ENCODE measurements at places on chromosomes 7 and 10.

GRCh38 chr10:89053555-89053954 is 63.0 kb downstream of the FAS start:
- DNase-seq: no peak

DNA sequence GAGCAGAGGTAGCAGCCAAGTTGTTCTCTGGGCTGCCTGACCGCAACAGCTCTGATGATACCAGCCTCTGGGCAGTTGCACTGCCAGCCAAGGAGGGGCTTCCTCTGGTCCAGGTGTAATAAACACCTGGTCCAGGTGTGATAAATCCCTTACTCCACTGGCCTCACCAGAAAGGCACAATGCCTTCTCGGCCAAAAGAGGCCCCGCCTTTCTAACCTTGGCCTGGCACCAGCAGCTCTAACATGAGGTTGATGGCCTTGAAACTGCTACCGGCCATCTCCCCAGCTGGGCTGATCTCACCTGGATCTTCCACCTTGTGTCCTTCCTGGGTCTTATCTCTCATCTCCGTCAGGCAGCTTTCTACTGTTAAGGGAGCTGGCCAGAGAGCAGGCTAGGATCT is 45.5 kb upstream of the PDZD8 start:
- no peak for DNase-seq

DNA sequence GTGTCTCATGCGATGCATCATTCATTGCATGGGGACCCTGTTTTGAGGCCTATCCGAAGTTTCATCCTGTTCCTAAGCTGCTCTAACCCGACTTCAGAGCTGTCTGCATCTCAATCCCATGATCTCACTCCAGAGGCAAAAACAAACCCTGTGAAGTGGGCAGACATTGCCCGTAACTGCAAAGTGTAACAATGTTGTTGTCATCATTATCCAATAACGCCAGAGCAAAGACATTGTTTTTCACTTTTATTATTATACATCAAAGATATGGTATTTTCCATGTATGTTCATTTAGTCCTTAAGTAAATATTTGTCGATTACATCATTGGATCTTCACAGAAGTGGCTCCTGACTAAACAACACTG is 246.7 kb downstream of the KLF6 start:
- no peak for DNase-seq

GRCh38 chr10:33005322-33006301 is 47.6 kb upstream of the ITGB1 start:
- DNase-seq: no peak

DNA sequence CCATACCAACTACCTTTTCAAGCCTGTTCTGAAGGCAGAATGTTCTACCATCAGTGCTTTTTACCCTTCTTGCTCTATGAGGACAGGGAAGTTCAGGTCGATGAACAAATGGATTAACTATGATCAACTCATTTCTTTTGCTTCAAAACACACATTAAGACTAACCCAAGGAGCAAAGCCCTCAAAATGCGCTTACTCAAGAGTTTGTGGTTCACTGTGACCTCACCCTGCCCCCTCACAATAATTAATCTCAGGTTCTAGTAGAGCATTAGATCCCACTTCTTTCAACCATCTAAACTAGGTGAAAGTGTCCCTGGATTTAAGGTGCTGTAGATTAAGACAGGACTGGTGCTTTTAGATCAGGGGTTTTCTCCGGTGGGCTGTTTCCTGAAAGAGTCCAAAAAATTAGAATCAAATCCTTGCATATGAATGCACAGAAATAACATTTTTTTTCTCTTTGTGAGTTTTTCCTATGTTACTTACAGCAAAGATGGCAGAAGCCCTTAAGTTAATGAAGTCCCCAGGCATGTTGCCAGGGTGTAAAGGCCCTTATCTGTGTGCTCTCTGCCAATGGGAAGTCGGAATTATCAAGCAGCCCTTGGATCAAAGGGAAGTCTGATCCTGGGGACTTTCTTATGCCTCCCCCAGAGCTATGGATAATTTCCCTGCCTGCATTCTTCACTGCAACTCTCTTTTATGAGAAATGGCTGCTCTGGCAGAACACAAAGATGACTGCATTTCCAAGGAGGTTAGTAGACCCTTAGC is 205.5 kb upstream of the STK17A start:
- no peak for DNase-seq

- DNase-seq: no peak
Measured at GRCh38 chr7:133036289-133036688, 45.6 kb downstream of the CHCHD3 start.

DNA sequence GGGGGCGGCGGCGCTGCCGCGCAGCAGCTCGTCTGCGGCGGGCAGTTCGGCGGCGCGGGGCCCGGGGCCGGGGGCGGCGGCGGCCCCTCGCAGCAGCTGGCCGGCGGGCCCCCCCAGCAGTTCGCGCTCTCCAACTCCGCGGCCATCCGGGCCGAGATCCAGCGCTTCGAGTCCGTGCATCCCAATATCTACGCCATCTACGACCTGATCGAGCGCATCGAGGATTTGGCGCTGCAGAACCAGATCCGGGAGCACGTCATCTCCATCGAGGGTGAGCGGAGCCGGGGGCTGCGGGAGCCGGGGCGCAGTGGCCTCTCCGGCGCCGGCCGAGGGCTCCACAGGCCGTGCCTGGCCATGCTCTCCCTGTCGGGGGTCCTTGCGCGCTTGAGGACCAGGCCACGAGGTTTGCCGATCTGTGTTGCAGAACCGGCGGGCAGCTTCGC is 548 bp downstream of the AGAP3 start:
- DNase-seq: no peak

DNA sequence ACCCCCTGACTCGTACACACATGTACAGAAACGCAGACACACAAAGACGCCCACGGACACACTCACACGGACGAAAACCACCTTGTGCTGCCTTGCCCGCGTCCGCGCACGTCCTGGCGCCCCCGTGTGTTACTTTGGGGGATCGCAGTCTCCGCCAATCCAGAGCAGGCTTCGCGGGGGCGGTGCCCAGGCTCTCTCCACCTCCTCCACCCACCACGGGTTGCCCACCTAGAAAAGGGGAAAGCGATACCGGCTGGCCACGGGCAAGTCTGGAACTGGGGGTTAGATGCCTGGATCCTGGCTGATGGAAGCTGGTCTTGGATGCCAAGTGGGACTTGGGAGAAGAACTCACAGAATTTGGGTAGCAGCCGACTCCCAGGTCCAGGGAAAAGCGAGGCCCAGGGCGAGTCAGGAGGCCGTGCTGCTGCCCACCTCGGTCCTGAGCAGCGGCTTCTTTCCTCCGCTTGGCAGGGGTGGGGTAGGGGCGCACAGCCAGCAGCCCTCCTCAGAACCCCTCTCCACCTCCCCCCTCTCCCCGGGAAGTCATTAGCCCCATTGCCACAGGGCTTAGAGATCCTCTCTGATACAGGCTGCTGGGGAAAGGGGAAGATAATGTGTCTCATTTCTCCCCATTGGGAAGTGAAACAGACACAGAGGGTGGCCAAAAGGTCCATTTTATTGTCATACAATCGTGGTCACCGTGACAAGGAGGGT is 4.6 kb upstream of the VGF start:
- peak; percentile 74 for DNase-seq

- no peak for DNase-seq
Measured at GRCh38 chr10:120022357-120022756, 129.8 kb downstream of the SEC23IP start.

DNA sequence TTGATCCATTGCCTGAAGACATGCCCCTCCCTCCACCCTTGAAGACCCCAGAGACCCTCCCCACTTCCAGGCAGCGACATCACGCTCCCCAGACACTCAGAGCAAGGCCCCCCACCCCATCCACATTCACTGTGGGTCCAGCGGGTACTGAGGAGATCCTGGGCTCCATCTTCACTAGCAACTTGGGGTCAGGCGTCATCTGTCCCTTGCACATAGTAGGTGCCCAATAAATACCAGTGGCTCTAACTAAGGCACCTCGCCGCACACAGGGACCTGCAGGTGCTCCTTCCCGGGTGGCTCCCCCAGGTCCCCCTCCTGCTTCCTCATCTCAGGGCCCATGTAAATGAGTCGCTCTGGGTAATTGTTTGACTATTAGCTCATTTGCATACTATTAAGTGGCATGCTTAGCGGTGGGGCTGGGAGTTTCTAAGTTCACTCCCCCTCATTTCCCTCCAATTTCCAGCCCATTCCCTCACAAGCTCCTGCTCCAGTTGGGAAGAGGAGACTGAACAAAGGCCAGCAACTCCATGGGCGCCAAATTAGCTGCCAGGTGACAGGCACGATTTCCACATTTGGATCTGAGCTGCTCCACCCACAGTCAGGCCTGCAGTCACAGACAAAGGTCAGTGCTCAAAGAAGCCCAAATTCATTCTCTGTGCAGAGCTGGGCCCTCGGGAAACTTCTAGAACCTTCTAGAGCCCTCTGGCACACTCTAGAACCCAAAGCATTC is 29.7 kb downstream of the EBF3 start:
- DNase-seq: no peak

GRCh38 chr10:31456468-31456867 is 137.5 kb downstream of the ZEB1 start:
- no peak for DNase-seq

DNA sequence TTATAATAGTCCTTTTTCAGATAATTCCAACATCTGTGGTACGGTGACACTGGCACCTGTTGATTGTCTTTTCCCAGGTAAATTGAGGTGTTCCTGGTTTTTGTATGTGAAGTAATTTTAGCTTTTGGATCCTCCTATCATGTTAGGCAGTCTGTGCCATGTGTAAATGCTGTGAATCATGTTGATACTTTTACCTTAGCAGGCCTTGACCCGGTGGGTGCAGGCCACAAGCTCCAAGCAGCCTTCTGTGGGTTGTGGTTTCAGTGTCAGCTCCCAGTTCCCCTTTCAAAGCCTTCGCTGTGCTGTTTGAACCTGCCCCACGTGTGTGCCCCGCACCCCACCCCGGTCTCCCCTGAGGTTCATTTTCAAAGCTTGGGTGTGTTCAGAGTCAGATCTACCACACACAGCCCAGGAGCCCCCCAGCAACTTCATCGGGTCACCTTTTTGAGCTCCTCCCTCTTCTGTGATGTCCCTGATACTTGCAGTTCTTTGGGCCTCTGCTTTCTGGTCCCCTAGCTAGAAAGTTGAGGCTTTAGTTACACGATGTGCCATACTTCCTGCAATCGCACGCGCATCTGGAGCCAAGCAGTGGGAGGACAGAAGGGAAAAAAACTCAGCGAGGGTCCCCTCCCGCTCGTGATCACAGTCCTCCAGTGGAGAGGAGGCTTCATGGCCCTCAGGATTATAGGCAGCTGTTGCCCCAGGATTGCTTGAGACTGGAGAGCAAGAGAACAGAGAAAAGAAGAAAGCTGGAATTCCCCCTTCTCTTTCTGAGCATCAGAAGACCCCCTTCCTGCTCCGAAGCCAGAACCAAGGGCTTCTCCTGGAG is 8.7 kb upstream of the BHLHA15 start:
- peak; percentile 66 for DNase-seq

DNA sequence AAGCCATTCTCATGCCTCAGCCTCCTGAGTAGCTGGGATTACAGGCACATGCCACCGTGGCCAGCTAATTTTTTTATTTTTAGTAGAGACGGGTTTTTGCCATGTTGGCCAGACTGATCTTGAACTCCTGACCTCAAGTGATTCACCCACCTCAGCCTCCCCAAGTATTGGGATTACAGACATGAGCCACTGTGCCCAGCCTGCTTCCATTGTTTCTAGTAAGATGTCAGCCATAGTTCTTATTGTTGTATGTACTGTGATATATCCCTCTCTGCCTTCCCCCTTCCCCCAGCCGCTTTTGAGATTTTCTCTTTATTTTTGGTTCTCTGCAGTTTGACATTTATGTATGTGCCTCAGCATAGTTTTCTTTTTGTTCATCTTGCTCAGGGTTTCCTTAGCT is 87.9 kb upstream of the KLF14 start:
- no peak for DNase-seq

GRCh38 chr10:90937645-90938258 is 16.9 kb upstream of the ANKRD1 start:
- DNase-seq: no peak

GRCh38 chr10:14449293-14449815 is 118.6 kb upstream of the FRMD4A start:
- DNase-seq: no peak
